ENCODE measurements at places on chromosomes 13 and 19. TPM values are rescaled to one million over a fixed set of nuclear protein-coding genes. Genes with fewer than 3 reads are reported as not detected.

GRCh38 chr19:47407417-47407774 lies 11.9 kb downstream of the MEIS3 start:
- DNase-seq, result no peak

GRCh38 chr19:33008738-33009137 lies 36.7 kb downstream of the FAAP24 start:
- DNase-seq, result no peak

DNA sequence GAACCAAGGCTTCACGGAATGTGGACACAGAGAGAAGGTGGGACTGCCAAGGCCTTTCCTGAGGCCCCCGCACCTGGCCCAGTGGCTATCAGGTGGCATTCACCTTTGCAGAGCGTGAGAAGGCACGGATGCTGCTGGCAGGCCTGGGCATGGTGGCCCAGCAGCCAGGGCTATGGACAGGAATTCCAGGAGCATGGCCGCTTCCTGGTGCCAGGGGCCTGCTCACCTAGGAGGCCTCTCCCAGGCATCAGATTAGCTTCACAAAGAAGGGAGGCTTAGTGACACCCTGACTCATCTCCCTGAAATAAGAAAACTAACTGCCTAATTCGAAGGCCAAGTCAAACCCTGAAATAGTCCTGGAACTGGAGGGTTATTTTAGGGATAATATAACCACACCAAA lies 155.8 kb downstream of the TEX29 start:
- no peak for DNase-seq

GRCh38 chr19:35184884-35185283 lies 30.3 kb downstream of the FXYD5 start:
- no peak for DNase-seq

- DNase-seq, result no peak
Measured at GRCh38 chr19:49850221-49850486, 805 bp upstream of the PTOV1 start.

GRCh38 chr13:77388944-77389624 lies 62.2 kb upstream of the MYCBP2 start:
- DNase-seq, result no peak

DNA sequence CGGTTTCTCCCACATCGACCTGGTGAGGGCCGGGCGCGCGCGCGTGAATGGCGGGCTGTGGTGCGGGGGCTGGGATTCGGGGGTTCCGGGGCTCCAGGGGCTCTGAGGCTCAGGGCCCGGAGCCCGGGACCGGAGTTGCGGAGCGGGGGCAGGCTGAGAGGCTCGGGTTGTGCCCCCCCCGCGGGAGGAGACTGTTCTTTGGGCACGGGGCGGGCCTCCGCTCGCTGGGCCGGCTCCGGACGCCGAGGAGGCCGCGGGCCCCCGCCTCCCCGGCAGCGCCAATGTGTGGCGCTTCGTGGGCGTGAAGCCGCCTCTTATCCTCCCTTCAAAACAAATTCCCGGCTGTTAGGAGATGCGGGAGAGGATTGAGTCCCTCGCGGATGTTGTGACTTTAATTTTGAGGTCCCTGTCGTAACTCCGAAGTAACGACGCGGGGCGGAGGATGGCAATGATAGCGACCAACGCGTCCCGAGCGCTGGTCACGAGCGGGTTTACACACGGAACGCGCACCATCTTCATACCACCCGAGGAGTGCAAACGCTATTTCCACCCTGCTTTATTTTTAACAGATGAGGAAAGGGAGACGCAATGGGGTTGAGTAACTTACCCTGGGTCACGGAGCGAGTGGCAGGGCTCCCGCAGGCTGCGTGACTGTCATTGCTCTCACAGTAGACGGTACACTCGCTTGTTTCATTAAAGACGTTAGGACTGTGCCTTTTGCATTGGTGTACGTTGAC lies 536 bp downstream of the UBA2 start:
- DNase-seq, result no peak

- no peak for DNase-seq
Measured at GRCh38 chr19:42629191-42629590, 34.5 kb upstream of the CEACAM8 start.

DNA sequence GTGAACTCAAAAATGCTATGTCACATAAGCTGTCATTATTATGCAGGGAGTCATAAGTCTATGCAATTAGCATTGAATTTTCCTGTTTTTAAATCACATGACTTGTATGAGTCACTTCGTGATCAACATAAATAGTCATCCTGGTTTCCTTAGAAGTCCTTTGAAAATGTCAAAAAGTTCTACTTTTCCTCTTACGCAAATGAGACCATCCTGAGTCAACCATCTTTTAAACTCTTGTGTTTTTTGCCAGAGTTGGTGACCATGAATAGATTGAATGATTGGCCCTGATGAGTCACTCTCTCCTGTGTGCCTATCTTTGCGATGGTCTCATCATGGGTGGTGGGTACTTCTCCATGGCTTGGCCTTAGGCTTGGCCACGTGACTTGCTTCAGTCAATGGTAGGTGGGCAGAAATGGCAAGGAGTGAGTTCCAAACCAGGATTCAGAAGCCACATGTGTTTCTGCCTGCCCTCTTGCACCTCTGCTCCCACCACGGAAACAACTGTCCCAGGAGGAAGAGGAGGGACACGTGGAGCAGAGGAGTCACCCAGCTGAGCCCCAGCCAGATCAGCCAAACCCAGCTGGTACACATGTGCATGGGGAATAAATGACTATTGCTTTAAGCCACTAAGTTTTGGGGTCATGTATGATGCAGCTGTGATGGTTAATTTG lies 123.5 kb upstream of the CACNA1A start:
- DNase-seq, result peak; percentile 40

GRCh38 chr13:45781553-45782326 lies 69.8 kb downstream of the SIAH3 start:
- peak; percentile 80 for DNase-seq

DNA sequence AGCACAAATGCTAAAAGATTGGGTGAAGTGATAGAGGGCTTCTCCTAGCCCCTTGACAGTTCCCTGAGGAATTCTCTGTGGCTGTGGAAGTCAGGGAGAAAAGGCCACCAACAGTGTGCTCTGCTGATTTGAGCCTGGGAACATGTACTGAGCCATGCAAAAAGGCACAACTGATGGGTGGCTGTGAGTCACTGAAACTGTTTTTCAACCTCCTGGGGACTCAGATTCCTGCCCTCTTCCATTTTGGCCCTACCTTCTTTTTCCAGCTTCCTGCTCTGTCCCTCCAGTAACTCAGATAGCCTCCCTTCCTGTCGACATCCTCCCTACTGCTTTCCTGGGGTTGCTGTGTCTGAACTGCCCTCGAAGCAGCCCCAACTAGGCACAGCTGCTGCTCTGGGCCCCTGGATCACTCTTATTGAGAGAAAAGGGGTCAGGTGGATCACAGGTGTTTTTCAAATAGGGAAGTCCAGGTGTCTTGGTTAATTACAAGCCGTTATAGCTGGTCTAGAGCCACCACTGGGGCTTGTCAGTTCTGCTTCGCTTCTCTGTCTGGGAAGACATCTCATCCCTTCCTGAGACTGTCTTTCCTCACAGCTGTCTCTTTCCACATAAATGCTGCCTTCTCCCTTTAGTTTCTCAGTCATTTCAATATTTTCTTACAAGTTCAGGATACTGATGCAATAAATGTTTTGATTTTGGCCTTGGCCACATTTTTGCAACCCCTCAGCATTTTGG lies 13.7 kb downstream of the FAM124A start:
- DNase-seq, result peak; percentile 14

DNA sequence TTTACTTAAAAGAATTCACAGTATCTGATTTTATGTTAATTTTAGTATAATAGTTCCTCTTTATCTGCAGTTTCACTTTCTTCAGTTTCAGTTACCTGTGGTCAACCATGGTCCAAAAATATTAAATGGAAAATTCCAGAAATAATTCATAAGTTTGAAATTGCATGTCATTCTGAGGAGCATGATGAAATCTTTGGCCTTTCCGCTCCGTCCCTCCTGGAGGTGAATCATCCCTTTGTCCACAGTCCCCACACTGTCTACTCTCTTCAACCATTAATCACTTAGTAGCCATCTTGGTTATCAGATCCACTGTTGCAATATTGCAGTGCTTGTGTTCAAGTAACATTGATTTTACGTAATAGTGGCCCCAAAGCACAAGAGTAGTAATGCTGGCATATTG lies 26.9 kb downstream of the SLITRK6 start:
- no peak for DNase-seq

DNA sequence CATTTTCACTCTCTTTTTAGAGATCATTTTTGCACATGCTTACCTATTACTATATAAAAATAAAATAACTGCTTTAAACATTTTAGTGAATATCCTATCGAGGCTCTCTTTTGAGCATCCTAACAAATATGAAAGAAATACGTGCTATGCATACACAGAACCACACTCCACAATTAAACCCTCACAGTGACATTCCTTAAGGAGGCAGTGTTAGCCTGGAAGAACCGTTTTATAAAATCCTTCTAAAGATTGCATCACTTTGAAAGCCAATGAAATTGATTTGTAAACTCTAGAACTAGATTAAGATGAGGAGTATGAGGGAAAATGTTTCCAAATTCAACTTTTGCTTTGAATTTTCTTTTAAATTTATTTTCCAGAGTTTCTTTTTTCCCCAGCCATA lies 11.1 kb upstream of the ENOX1 start:
- DNase-seq, result no peak

GRCh38 chr13:97710797-97711196 lies 242.7 kb upstream of the IPO5 start:
- no peak for DNase-seq

GRCh38 chr13:21124852-21125251 lies 51.5 kb downstream of the SKA3 start:
- peak; percentile 89 for DNase-seq

- DNase-seq, result peak; percentile 36
Measured at GRCh38 chr19:16342002-16342715, 17.5 kb downstream of the KLF2 start.

DNA sequence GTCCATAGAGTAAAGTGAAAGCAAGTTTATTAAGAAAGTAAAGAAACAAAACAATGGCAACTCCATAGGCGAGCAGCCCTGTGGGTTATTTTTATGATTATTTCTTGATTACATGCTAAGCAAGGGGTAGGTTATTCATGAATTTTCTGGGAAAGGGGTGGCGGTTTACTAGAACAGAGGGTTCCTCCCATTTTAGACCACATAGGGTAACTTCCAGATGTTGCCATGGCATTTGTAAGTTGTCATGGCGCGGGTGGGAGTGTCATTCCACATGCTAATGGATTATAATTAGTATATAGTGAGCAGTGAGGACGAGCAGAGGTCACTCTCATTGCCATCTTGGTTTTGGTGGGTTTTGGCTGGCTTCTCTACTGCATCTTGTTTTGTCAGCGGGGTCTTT lies 8.4 kb upstream of the DCUN1D2 start:
- DNase-seq, result no peak

DNA sequence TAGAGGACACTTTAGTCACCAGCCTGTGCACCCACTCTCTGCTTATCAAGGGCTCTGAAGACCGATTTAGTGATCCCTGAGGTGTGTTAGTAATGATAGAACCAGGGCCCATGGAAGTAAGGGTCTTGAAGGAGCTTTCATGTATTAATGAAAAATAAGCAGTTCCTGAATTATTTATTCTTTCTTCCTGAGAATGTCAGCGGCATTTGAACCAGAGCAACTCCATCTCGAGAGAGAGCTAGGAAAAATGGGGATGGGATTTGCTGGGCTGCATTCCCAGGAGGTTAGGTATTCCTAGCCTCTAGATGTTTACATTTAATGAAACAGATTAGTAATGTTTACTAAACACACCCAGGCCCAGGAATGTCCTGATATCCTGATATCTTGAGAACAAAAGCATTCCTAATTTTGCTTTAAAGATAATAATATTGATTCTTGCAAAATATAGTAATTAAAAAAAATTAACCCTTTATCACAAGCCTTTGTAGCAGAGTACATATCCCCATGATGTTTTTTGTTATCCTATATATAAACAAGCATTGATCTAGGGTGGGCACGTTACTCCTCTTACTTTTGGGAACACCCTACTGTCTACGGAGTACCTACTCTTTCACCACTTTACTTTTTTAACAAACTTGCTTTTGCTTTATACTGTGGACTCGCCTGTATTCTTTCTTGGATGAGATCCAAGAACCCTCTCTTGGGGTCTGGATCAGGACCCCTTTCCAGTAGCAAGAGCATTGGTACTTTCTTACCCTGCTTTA lies 63.1 kb downstream of the COG3 start:
- DNase-seq, result peak; percentile 4

DNA sequence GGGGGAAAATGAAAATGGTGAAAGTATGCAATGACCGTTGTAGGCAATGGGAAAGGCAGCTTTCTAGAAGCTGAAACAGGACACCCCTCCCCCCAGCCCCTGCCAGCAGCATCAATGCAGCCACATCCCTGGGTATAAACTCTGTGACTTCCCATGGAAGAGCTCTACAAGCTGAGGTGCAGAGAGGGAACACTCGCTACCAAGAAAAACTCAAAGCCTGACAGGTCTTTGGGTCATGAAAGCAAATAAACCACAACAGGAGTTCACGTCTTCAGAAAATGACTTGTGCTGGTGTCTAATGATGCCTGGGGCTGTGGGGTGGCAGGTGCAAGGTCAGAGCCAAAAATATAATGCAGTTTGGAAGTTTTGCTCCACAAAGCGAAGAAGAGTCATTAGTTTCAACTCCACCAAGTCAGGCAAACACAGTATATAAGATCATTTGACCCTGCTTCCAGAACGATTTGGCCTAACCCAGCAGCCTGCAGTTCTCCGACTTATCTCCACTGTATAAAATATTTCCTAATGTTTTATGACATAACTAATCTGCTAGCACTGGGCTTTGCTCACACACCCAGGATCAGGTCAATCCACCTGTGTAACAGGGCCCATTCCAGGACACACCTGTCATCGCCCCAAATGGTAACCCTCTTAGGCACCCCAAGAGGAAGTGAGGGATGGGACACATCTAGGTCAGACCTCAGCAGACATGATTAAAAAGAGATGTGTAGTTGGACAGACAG lies 102.1 kb downstream of the IRS2 start:
- DNase-seq, result no peak

DNA sequence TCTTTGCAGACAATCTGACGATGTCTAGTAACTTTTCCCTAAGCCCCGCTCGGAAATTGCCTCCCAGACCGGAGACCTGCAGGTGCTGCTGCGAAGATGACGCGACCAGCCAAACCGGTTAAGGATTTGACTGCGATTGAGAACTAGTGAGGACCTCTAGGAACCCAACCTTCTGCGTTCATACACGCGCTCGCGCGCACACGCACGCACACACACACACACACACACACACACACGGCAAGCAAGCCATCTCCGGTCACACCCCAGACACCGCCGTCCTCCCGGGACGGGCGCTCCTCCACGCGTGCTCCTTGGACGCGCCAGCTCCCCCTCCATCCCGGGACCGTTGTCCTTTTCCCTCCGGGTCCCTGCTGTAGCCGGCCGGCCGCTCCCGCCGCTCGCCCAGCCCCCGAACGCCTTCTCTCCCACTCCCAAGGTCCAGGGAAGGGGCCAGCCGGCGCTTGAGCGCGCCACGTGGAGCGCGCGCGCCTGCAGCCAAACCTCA lies 1.2 kb downstream of the TBC1D4 start:
- peak; percentile 40 for DNase-seq

Gene NXNL1
- not detected for total RNA-seq

Gene ZNF529
- 16.7 TPM for total RNA-seq

Gene GPR12
- not detected for total RNA-seq

Gene PSG3
- total RNA-seq, result 0.50 TPM

Gene HIPK4
- total RNA-seq, result not detected

Gene STARD13
- 53.2 TPM for total RNA-seq

Gene ZSCAN4
- total RNA-seq, result not detected

Gene ZNF600
- total RNA-seq, result 10.2 TPM

Gene LRG1
- 0.17 TPM for total RNA-seq

Gene LILRA2
- not detected for total RNA-seq

Gene DPF1
- total RNA-seq, result not detected

Gene RUBCNL
- 0.10 TPM for total RNA-seq

Gene RPS19
- 1,170 TPM for total RNA-seq

Gene SGCG
- 0.10 TPM for total RNA-seq

Gene SIGLEC5
- total RNA-seq, result not detected

Gene RNF113B
- total RNA-seq, result not detected

Gene ZNF587B
- total RNA-seq, result 29.9 TPM

Gene PSPN
- total RNA-seq, result 0.69 TPM
